AG09309 (cell line): ENCODE measurements at places on chromosomes 1 and 21.

- no peak for DNase-seq
These were observed 70.7 kb upstream of the USP24 start for GRCh38 chr1:55285834-55286233.

GRCh38 chr1:26072305-26072704 lies 4.9 kb upstream of the TRIM63 start:
- no peak for DNase-seq

GRCh38 chr1:22420455-22421053 lies 31.1 kb upstream of the ZBTB40 start:
- no peak for DNase-seq

DNA sequence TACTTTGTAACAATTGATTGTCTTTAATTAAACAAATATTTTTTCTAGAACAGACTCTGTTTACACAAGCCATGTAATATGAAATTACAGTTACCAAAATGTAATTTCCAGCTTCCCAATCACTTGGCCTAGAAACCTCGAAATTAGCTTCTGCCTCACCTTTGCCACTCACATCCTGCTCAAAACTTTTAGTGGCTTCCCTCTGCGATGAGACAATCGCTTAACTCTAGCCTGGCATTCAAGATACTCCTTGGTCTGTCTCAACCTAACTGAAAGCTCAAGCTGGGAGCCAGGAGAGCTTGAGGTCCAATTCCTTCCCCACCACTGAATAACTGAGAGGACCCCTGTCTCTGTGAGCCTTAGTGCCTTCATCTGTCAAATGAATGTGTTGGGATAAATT lies 42.8 kb downstream of the GFI1 start:
- DNase-seq = no peak
